ENCODE measurements at places on chromosomes 11 and 22. TPM values are rescaled to one million over a fixed set of nuclear protein-coding genes. Genes with fewer than 3 reads are reported as not detected.

RAG1 gene
- not detected for polyA plus RNA-seq

EXPH5 gene
- 2.9 TPM for polyA plus RNA-seq

FAM181B gene
- not detected for polyA plus RNA-seq

RPUSD4 gene
- 28.8 TPM for polyA plus RNA-seq

MUC2 gene
- polyA plus RNA-seq: not detected

PLXNB2 gene
- 73.3 TPM for polyA plus RNA-seq

SCGB2A2 gene
- not detected for polyA plus RNA-seq

C11orf97 gene
- not detected for polyA plus RNA-seq

MUC5AC gene
- 0.01 TPM for polyA plus RNA-seq

DAGLA gene
- polyA plus RNA-seq: not detected

DNA sequence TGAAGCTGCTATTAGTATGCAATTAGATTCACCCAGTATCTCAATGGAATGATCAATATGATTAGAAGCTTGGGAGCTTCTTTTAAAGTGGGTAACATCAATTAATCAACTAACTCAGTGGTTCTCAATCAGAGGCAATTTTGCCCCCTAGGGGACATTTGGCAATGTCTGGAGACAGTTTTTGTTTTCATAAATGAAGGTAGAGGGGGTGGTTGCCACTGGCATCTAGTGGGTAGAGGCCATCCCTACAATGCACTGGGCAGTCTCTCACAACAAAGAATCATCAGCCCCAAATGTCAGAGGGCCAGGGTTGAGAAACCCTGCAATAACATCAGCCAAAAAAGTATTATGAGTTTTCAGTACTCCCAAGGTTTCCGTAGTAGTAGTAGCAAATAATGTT is 5.9 kb upstream of the AMOTL1 start:
- DNase-seq: no peak

GRCh38 chr11:120212926-120213325 is 2.1 kb downstream of the OAF start:
- no peak for DNase-seq

DNA sequence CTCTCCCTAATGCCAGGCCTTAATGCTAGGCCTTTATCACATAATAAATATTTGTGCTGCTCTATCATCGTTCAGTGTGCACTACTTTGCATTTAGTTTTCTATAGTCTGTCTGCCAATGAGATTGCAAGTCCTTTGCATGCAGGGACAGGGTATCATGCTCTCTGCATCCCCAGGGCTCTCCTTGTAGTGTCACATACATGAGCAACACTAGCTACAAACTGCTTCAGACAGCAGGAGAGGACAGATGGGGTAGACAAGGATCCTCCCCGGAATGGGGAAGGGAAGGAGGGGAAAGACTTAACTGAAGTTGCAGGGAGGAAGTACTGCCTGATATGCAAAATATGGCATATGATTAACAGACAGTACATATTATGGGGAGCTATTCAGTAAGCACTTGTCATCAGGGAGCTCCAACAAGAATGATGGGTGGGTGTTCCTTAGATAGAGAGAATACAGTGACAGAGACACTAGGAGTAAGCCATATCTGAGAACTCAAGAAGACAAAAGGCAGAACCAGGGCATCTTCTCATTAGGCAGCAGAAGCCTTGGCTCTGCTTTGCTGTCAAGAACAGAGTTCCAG is 42.8 kb downstream of the ZNF202 start:
- no peak for DNase-seq

GRCh38 chr22:48629631-48630432 is 1197.8 kb downstream of the BRD1 start:
- DNase-seq: no peak

DNA sequence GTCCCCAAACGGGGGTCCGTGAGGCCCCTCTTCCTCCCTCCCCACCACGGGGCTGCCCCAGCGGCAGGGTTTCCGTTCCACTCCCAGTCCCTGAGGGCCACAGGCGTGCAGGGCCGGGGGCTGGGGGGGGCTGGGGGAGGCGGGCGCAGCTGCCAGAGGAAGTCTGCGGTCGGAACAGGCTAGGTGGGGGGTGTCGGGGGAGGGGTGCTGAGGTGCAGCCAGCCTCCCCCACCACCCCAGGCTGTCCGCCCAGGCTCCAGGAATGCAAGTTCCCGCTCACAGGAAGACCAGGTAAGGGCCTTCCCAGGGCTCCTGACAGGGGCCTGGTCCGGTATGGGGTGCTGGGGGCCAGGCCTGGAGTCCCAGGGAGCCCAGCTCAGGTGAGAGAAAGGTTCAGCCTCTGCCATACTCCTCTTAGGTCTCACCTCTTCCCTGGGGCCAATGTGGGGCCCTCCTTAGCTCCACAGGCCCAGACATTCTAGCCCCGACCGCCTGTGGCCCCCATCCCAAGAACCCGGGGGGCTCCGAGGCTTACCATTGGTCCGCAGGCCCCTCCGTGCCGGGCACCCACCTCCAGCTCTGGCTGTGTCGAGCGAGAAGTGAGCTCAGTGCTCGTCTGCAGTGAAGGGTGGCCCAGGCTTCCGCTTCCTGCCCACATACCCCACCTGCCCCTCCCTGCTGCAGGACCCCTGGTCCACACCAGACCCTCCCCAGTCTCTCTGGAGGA is at the start of gene PTPRCAP:
TSS of gene PTPRCAP (minus strand) at position 601 of the 727 bp plus-strand sequence. CDS start at position 538, 63 bp downstream.
- DNase-seq: no peak

GRCh38 chr11:102451041-102451680 is 1.4 kb downstream of the TMEM123 start:
- no peak for DNase-seq

DNA sequence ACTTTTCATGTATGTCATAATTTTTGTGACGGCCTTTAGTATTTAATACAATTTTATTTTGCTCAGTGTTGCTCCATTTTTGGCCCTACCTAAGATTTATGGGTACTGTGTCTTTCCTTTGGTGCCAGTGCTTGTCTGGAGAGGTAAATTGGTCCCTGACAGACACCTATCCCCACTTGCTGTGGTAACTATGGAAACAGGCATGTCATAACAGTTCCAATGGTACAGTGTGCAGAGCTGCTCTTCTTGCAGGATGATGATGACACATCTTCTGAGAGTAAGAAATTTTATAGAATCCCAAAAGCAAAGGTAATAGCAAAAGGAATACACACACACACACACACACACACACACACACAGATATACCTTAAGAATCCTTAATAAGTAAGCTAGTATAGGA is 118.5 kb downstream of the ELP4 start:
- no peak for DNase-seq

- DNase-seq: no peak
Observed at GRCh38 chr11:7417328-7417727, 68.0 kb upstream of the OLFML1 start.

GRCh38 chr22:29359469-29359868 is 28.9 kb downstream of the AP1B1 start:
- no peak for DNase-seq

GRCh38 chr11:68775951-68776388 is 24.6 kb upstream of the TESMIN start:
- DNase-seq: no peak

GRCh38 chr11:133173810-133174412 is 358.4 kb downstream of the OPCML start:
- no peak for DNase-seq

GRCh38 chr11:117618982-117619355 is 178.0 kb downstream of the DSCAML1 start:
- no peak for DNase-seq

- DNase-seq: no peak
Observed at GRCh38 chr22:37635157-37635556, 4.3 kb upstream of the SH3BP1 start.

DNA sequence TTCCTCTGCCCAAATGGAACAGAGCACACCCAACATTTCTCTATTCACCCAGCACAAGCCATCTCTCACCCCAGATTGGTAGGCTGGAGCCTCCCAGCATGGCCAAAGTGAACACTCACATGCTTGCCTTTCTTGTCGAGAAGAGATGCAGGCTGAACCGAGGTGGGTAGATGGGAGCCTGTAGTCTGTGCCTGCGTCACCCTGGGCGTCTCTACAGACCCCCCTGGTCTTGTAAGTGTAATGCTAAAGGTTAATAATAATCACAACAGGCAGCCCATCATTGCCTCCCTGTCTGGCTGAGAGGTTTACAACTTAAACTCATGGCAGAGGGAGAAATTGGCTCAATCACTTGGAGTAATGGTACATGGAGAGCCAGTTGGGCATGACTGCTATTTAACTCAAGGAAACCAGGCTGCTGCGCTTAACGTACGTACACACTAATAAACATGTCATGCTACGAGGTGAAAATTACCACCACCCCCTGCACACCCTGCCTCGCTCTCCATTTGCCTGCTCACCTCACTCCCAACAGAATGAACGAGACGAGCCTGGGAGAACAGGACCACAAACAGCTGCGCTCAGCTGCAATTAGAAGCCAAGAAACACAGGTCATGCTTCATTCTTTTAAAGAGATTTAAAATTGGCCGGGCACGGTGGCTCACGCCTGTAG is 9.1 kb upstream of the ZBTB16 start:
- no peak for DNase-seq

GRCh38 chr22:47613606-47614350 is 851.3 kb downstream of the TBC1D22A start:
- DNase-seq: no peak

GRCh38 chr11:65698205-65698604 is 13.8 kb upstream of the KAT5 start:
- DNase-seq: no peak

DNA sequence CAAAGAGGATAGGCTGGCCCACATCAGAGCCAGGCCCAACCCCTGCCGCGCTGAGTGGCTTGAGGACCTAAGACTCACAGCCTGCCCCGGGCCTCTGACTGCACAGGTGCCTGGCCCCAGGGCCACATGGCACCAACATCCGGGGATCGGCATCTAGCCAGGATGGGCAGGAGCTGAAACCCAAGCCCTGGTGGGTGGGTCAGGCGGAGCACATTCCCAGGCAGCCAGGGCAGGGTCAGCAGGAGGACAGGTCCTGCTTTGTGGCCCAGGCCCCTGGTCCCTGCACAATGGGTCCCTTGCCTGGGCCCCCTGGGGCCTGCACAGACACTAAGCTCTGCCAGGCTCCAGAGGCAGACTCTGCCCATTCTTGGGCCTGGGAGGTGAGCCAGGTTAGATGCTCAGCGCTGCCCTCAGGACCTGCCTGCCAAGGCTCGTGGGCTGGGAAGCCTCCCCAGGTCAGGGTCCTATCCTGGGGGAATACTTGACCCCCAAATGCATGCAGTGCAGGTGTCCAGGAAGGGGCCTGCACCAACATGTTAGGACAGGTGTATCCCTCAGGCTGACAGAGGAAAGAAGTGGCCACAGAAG is 33.5 kb downstream of the ARVCF start:
- no peak for DNase-seq

DNA sequence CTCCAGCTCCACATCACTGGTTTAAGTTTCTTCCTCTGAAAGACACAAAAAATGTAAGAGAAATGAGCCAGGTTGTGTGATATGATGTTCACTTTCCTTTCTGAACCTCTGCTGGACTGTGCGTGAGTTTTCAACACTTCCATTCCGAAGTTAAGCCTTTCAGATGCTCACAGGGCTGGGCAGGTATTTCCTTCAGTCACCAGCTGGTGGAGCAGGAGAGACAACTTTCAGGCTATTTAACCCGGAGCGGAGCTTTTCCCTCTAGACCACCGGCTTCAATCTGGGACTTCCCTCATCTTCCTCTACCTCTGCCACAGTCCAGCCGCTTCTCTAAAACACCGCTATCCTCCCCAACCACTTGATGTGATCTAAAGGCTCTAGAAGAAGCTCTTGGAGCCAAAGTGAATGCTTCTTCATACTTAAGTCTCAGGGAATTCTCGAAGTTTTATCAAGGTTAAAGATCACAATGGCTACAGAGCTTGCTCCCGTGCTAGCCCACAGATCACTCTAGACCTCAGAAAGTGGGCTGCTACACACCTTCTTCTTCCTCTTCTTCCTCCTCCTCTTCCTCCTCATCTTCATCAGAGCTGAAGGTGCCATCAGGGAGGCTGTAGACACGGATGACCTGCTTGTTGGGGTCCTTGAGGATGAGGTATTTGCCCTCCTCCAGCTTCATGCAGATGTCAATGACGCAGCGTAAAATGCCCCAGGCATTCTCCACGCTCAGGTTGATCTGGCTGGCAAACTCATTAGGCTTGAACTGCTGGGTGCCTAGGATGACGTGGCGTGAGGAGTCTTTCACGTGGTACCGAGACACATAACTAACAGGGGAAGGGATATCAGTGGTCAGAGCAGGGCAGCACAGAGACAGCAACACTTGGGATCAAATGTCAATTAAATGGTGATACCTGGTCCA is 4.4 kb upstream of the FOXRED2 start:
- no peak for DNase-seq

DNA sequence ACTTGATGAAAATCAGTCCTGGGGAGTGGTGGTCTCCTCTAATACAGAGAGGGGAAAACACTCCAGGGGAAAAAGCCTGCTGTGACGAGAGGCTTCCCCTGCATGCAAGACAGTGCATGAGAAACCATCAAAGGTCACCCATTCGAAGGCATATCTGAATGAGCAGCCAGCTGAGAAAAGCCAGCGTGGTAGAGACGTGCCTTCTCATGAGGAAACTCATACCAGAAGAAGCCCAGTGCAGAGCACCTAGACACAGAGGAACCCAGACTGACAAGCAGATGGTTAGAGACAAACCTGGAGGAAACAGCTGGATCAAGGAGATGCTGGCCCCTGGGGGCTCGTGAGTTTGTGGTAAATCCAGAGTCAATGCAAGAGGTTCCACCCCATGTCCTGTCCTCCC is 534.8 kb downstream of the BRD1 start:
- DNase-seq: no peak

DNA sequence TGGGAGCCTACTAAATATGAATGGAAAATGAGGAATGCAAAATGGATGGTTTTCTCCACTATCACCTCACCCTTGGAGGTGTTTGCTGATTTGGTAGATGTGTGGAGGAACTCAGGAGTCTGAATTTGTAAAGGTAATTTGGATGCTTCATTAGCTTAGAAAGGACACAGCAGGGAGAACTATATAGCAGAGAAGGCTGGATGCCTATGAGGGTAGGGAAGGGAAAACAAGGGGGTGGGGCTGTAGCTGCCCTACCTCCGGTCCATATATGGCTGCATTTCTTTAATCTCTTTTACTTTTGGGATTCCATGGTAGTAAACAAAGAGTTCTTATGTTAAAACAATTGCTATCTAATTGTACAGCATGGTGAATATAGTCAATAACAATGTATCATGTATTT is 4.8 kb upstream of the EHF start:
- DNase-seq: no peak

DNA sequence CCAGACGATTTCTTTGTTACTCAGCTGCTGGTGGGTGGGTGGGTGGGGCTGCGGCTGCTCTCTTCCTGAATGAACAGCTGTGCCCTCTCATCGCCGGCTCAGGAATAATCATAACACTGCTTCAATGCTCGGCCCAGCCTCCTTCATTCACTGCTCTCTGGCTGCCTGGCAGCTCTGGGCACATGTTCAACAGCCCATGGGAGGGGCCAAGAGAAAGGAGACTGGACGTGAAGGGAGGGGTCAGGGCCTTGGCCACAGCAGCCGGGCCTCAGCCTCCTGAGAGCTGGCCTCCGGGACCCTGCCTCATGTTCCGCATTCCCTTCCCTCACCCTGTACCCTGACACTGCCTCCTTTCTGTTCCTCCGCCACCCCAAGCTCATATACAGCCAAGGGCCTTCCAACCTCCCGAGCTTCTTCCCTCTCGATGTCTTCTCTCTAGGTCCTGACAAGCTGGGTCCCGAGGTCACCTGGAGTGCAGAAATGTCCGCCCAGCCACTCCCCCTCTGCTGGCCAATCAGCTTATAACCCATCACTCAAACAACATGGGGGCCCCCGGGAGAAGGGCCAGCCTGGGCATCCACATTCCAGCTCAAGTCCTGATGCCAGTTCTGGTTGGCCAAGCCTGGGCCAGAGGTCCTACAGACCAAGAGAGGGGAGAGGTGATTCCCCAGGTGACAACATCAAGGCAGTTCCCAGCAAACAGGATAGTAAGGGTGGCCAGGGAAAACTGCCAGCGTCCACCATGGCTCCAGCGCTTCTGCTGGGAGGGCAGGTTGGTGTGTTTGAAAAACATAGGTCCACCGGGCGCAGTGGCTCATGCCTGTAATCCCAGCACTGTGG is 3.2 kb upstream of the CSDC2 start:
- no peak for DNase-seq
